Testis (tissue), 5 donors: ENCODE measurements at places on chromosomes 16 and 17. TPM values are rescaled to one million over a fixed set of nuclear protein-coding genes. Genes with fewer than 3 reads are reported as not detected.

DNA sequence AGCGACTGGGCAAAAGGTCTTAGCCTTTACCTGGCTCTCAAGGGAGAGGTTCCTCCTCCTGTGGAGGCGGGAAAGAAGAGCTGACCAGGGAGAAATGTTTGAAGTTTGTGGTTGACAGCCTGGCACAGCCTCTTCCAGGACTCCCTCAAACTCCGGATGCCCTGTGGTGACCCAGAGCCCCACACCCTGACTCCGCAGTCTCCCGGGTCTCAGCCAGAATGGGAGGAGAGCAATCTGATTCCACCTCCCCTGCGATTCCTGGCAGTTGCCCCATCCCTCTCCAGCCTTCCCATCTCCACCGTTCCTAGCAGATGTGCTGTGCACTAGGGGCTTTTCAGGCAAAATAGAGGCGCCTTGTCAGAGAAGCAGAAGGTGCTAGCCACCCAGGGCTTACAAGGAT is 5.5 kb upstream of the DNAI2 start:
- no peaks in the 10 kb centered on the region for H3K27me3 ChIP-seq
- no peak overlapping the region for H3K4me3 ChIP-seq
- no peaks in the 10 kb centered on the region for H3K4me1 ChIP-seq
- H3K27ac ChIP-seq, result no peak overlapping the region

- DNase-seq, result no peak
- H3K36me3 ChIP-seq, result no peaks in the 10 kb centered on the region
- no peak overlapping the region for H3K27ac ChIP-seq
- no peaks in the 10 kb centered on the region for H3K4me1 ChIP-seq
Measured at GRCh38 chr16:6447021-6447790, 885.4 kb upstream of the RBFOX1 start.

DNA sequence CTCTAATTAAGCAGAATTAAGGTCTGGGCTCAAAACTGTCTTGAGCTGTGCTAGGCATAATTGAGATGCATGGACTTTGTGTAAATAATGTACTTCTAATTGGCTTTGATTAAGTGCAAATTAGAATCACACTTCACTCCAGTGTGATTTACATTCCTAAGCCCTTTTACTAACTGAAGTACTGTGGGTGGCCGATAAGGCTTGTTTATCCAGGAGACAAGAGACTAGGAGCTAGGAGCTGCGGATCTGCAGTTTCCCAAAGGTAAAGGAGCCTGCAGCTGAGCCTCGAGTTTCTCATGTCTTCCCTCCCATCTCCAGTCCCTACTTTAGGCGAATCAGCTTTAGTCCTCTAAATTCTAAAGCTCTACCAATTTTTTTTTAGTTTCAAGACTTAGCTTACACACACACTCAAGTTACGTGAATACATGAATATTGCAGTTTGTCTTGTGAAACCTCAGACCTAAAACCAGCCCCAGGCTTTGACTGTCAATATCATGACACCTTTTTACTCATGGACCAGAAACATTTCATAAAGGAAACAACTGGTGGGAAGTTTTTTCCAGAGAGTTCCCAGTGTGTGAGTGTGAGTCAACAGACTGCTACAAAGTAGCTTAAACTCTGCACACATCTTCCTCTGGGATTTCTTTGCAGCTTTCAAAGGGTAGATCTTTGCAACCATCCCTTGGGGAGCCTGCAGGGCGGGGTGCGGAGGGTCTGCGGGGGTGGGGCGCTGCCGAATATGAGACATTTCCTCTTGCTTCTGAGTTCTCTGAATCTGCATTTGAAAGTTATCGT is 113.9 kb upstream of the TBX2 start:
- H3K27ac ChIP-seq, result no peak overlapping the region
- H3K27me3 ChIP-seq, result no peaks in the 10 kb centered on the region
- H3K36me3 ChIP-seq, result no peaks in the 10 kb centered on the region
- H3K4me3 ChIP-seq, result no peak overlapping the region

GRCh38 chr17:74049967-74050458 is 153.5 kb upstream of the RPL38 start:
- no peaks in the 10 kb centered on the region for H3K4me1 ChIP-seq
- H3K36me3 ChIP-seq, result no peaks in the 10 kb centered on the region
- peak; percentile 45 for DNase-seq
- H3K4me3 ChIP-seq, result no peak overlapping the region
- no peaks in the 10 kb centered on the region for H3K27me3 ChIP-seq
- no peak overlapping the region for H3K27ac ChIP-seq

- no peaks in the 10 kb centered on the region for H3K4me1 ChIP-seq
- peak; percentile 20 for DNase-seq
- no peak overlapping the region for H3K27ac ChIP-seq
- no peak overlapping the region for H3K4me3 ChIP-seq
- no peaks in the 10 kb centered on the region for H3K36me3 ChIP-seq
Measured at GRCh38 chr17:69448431-69449102, 34.1 kb downstream of the MAP2K6 start.

DNA sequence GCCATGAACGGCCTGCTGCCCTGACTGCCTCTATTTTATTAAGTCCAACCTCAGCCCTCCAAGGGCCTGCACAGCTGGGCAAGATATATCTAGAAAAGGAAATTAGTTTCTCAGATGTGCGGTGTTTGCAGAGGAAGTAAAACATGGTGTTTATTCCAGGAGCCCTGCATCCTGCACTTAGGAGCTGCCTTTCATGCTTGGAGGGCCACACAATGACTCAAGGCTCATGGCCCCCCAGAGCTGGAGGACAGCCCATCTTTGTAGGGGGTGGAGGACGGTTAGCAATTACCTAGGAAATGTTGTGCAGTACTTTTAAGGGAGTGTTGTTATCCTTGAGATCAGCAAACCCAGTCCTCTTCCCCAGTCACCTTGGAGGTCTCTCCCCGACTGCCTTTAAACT is 80.5 kb downstream of the COPRS start:
- no peak overlapping the region for H3K27ac ChIP-seq
- no peaks in the 10 kb centered on the region for H3K4me1 ChIP-seq
- no peak for DNase-seq
- no peaks in the 10 kb centered on the region for H3K36me3 ChIP-seq
- H3K4me3 ChIP-seq, result no peak overlapping the region
- H3K27me3 ChIP-seq, result no peaks in the 10 kb centered on the region

DNA sequence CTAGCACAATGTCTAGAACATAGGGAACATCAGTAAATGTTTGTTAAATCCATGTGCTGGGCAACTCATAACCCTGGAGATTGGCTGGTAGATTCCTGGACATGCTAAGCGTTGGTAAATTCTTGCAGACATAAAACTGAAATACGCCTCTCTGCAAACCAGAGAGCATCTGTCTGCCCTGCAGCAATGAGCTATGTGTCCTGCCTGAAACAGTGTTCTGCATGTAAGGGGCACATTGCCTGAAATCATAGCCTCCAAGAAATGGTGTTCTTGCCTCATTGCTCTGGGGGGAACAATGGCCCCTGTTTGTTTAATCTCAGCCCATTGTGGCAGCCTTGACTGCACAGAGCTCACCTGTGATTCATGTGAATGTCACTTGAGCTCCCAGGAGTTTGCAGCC is 113.5 kb upstream of the CCL2 start:
- no peaks in the 10 kb centered on the region for H3K27me3 ChIP-seq
- H3K4me1 ChIP-seq, result no peaks in the 10 kb centered on the region
- no peak for DNase-seq
- no peaks in the 10 kb centered on the region for H3K36me3 ChIP-seq

GRCh38 chr16:86222965-86223551 is 287.3 kb upstream of the FOXF1 start:
- H3K4me3 ChIP-seq, result no peak overlapping the region
- H3K36me3 ChIP-seq, result no peaks in the 10 kb centered on the region
- no peak for DNase-seq
- no peak overlapping the region for H3K27ac ChIP-seq

- no peak overlapping the region for H3K27ac ChIP-seq
- DNase-seq, result peak; percentile 64
- H3K4me1 ChIP-seq, result no peaks in the 10 kb centered on the region
Measured at GRCh38 chr17:36008998-36009665, 7.8 kb upstream of the CCL15 start.

GRCh38 chr17:40086150-40087044 is 14.0 kb downstream of the NR1D1 start:
- DNase-seq, result no peak
- H3K36me3 ChIP-seq, result no peaks in the 10 kb centered on the region
- peaks cover 24% of the 10 kb centered on the region for H3K4me1 ChIP-seq
- no peaks in the 10 kb centered on the region for H3K27me3 ChIP-seq
- peak overlapping the region; percentile 30 for H3K27ac ChIP-seq

DNA sequence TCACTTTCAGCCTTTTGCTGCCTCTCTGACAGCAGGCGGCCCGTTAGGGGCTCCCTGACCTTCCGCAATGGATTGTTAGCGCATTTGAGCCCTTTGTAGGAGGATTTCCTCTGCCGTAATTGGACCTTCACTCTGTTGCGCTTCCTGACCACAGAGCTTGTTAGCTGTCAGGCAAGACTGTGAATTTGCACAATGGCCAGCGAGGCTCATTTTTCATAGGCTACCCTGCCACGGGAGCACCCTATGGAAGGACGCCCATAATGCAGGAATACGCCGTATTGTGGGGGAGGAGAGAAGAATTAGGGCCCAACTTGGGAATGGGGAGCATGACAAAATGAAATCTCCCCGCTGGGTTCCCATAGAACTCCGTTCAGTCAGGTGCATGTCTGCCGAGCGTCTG is 205.2 kb upstream of the NLRP1 start:
- no peak for DNase-seq
- no peaks in the 10 kb centered on the region for H3K36me3 ChIP-seq
- H3K4me3 ChIP-seq, result no peak overlapping the region
- H3K4me1 ChIP-seq, result no peaks in the 10 kb centered on the region

GRCh38 chr17:70137451-70138230 is 31.7 kb upstream of the KCNJ2 start:
- no peaks in the 10 kb centered on the region for H3K27me3 ChIP-seq
- H3K4me1 ChIP-seq, result peaks cover 5% of the 10 kb centered on the region
- peak overlapping the region; percentile 31 for H3K27ac ChIP-seq
- DNase-seq, result peak; percentile 47
- no peaks in the 10 kb centered on the region for H3K36me3 ChIP-seq

- H3K4me1 ChIP-seq, result peaks cover 43% of the 10 kb centered on the region
- H3K36me3 ChIP-seq, result no peaks in the 10 kb centered on the region
- no peak for DNase-seq
- no peak overlapping the region for H3K4me3 ChIP-seq
- H3K27ac ChIP-seq, result peak overlapping the region; percentile 98
Measured at GRCh38 chr17:17691468-17692263, 10.4 kb downstream of the RAI1 start.

DNA sequence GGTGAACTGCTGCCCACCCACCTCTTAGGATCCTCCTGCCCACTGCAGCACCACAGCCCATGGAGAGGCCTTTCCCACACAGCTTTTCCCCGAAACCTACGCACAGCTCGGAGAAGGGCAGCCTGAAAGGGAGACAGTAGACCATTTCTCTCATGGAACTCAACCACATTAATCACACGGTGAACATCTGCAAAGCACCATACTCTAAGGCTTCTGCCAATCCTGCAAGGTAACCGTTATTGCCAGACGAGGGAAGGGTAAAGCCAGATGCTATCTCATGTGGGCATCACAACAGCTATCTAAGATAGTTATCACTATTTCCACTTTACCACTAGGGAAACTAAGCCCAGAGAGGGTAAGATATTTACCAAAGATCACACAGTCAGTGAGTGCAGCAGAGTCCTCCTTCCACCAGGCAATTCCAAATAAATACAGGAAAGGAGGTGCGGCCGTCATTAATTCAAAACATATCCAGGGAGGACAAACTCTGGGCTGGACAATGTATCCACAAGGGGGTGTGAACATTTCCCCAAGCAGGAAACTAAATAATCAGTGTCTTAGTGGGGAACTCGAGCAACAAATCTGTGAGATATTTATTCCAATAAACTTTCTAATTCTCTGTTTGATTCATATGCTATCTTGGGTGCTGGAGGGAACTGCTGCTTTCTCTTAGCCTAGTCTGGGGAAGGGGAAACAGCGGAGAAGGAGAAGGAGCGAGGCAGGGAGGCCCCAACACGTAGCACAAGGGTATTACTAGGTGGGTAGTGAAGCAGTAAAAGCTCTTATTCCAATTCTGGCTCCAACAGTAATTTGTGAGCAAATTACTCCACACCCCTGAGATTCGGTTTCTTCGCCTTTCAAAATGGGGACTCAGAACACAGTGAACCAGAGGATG is 723 bp downstream of the TMEM186 start:
- H3K4me1 ChIP-seq, result peaks cover 20% of the 10 kb centered on the region
- no peak for DNase-seq
- H3K27ac ChIP-seq, result peak overlapping the region; percentile 67
- peak overlapping the region; percentile 95 for H3K4me3 ChIP-seq

GRCh38 chr17:41812381-41813151 is at the start of gene FKBP10:
Gene FKBP10 (plus strand): TSS chr17:41813004. CDS start chr17:41813035, 31 bp downstream.
- H3K27ac ChIP-seq, result no peak within 1 kb of the TSS
- H3K27me3 ChIP-seq, result no peaks in the 10 kb centered on the region
- no peaks in the 10 kb centered on the region for H3K36me3 ChIP-seq
- H3K4me1 ChIP-seq, result peaks cover 17% of the 10 kb centered on the region
- H3K4me3 ChIP-seq, result peak within 1 kb of the TSS; percentile 77
- peak; percentile 79 for DNase-seq

FNDC8 gene
- total RNA-seq, result 120 TPM

TBC1D3I gene
- total RNA-seq, result 2.8 TPM

BRD7 gene
- total RNA-seq, result 96.0 TPM
